Activated T-cell treated with anti-CD3 and anti-CD28 coated beads for 4 hours (primary cell): ENCODE measurements at places on chromosomes 2 and 18.
A peak's percentile ranks its signal among the peaks of the same experiment; 100 is the strongest.

DNA sequence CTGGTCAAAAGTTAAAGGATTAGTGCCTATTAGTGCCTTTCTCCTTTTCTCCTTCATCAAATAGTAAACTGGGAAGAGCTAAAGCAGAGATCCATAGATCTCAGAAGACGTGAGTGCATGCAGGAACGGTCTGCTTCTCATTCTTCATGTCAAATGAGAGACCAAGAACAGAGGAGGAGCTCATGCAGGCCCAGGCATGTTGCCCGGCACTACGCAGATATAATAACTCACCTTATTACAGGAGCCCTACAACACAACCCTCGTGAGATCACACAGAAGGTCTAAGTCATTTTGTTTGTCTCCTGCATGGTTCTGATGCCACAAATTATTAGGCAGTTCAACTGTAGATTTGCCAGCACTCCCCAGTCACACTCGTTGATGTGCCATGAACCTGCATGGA lies 71.8 kb downstream of the CMPK2 start:
- DNase-seq, result no peak

GRCh38 chr2:223475901-223476300 lies 126.3 kb downstream of the SCG2 start:
- DNase-seq, result no peak

DNA sequence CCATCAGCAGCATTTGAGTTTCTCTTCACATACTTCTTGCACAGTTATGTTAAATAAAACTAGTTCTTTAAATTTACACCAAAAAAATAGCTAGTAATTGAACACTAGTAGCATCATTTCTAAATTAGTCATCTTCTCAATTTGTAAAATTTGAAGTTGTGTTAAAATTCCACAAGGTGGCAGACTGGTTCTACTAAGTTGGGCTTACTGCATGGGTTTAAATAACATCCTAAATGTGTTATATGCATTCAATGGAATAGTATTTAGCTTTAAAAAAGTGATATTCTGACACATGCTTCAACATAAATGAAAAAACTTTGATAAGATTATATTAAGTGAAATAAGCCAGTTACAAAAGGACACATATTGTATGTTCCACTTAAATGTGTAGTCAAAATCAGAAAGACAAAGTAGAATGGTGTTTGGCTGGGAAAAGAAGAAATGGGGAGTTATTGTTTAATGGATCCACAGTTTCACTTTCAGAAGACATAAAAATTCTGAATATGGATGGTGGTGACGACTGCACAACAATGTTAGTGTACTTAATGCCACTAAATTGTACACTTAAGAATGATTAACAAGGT lies 28.7 kb upstream of the RPRD1A start:
- no peak for DNase-seq

DNA sequence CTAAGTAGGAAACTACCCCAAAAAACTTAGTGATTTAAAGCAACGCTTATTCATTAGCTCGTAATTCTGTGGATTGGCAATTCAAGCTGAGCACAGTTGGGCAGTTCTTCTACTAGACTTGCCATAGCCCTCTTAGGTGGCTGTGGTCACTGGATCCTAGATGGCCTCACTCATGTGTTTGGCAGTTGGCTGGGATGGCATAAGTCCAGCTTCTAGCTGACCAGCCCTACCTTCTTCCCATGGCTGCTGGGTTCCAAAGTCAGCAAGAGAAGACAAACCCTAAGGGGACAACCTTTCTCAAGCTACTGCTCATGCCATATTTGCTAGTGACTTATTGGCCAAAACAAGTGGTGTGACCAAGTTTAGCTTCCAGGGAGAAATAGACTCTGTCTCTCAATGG lies 95.3 kb downstream of the COPS8 start:
- no peak for DNase-seq

- DNase-seq, result no peak
These were observed 72.1 kb upstream of the NOSTRIN start for GRCh38 chr2:168730344-168730743.

GRCh38 chr2:241620419-241620769 lies 16.6 kb downstream of the THAP4 start:
- DNase-seq, result peak; percentile 32

- DNase-seq, result no peak
These were observed 1120.8 kb upstream of the TMEFF2 start for GRCh38 chr2:193315428-193316091.

- DNase-seq, result no peak
These were observed 231.2 kb upstream of the LINC00305 start for GRCh38 chr18:64380117-64380516.

DNA sequence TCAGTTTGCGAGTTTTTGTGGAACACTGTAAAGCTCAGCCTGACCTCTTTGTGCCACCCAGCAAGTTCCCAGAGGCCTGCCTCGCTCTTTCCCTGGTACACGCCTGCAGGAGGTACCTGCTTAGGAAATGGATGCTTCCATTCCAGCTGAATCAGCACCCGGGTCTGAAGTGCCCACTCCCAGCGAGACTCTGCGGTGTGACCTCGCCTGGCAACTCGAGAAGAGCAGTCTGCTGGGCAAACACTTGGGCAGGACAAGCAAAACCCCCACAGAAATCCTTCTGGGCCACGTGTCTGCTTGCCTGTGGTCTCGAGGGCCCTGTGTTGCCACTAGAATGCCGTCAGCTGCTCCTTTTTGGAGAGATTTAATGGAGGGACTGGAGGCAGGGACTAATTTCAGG lies 127.6 kb downstream of the MAPK4 start:
- no peak for DNase-seq

GRCh38 chr2:21039080-21039556 lies 4.8 kb downstream of the APOB start:
- DNase-seq, result no peak

DNA sequence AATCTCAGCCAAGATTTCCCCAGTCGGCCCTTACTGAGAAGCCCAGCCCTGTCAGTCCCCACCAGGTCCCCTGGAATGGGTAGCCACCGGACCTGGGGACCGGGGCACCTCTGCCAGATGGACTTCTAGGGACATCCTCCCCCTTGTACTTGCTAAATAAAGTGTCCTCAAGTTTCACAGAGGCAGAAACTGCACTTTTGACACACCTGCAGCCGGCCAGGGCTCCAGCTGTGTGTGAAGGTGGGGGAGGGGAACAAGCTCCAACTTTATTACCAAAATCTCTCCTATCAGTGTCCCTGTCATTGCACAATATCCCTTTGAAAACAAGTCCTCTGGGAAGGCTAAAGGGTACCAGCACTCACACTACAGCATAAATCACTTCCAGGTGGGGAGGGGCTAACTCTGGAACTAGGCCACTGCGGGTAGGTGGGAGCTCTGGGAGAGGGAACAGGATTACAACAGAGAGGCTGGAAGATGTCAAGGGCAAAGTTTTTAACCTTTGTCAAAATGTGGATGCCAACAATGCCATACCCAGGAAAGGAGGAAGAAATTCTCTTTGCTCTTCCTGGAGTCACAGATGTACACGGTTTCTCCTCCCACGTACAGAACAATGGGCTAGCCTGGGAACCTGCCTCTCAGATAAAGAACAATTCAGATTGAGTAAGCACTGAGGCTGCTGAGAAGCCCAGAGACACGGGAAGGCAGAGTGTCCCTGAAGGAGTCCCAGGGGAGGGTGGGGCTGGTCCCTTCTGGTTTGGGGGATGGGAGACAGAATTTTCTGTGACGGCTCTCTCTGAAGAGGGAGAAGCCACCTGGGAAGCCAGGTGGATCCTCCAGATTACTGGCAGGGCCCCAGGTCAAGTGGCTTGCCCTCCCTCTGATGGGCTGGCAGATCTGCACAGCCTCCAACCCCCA lies 11.0 kb downstream of the SDC1 start:
- DNase-seq, result no peak

GRCh38 chr2:73243884-73244570 lies 9.9 kb downstream of the CCT7 start:
- no peak for DNase-seq

GRCh38 chr2:134675314-134675713 lies 43.5 kb downstream of the TMEM163 start:
- DNase-seq, result no peak

DNA sequence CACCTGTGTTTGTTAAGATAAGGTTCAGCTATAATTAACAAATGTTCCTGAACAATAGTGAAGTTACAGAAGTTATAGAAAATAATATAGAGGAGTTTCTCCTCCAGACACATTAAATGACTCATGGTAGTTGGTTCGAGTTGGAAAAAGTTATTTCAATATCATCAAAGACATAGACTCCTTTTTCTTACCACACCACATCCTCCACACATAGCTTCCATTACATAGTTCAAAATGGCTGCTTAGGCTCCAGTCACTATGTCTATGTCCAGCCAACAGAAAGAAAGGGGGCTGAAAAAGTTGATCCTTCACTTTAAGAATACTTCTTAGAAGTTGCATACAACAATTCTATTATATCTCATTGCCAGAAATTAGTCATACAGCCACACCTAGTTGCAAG lies 50.7 kb downstream of the DYNAP start:
- no peak for DNase-seq

- no peak for DNase-seq
These were observed 65.1 kb upstream of the SLC25A52 start for GRCh38 chr18:31825772-31826171.

GRCh38 chr2:223214394-223215253 lies 162.6 kb downstream of the KCNE4 start:
- no peak for DNase-seq

GRCh38 chr18:61612517-61612916 lies 279.3 kb downstream of the CDH20 start:
- no peak for DNase-seq

DNA sequence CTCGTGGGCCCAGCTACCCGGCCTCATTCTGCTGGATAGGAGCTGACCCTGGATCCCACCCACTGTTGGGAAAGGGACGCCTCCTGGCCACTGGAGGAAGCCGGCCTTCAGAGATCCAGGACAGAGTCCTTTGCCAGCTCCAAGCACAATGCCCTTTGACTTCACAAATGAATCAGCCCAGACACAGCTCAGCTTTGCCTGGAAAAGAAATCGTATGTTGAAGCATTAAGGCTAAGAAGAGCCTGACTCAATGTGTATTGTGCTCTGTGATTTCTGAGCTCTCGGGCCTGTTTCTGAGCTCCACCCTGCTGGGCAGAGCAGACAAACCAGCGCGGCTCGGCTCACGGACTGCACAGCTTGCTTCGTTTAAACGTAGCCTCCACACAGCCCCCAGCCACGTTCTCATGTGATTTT lies 162.9 kb upstream of the APCDD1 start:
- no peak for DNase-seq

- peak; percentile 19 for DNase-seq
These were observed 659 bp downstream of the ZNF142 start for GRCh38 chr2:218658671-218659257.

DNA sequence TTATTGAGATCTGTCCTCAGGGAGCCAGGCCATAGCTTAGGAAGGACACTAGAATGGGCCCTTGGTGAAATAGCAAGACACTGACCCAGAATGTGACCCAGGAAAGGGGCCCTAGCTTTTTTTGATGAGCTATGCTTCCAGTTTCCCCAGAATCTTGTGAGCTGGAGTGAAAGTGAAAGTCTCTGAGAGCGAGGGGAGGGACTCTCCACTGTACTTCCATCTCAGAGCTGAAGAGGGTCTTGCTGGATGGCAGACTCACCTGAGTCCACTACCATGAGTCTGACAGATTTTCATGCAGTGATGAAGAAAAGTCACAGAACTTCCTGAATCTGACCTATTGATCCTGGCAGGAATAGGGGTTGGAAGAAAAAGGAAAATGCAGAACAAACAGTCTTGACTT lies 3.1 kb downstream of the ARHGAP25 start:
- no peak for DNase-seq
